Spinal cord (tissue), 10 donors: ENCODE measurements at places on chromosomes 5 and 9. TPM values are rescaled to one million over a fixed set of nuclear protein-coding genes. Genes with fewer than 3 reads are reported as not detected.
A peak's percentile ranks its signal among the peaks of the same experiment; 100 is the strongest.

GRCh38 chr5:174511714-174512253, 212.6 kb upstream of the MSX2 start:
- no peak overlapping the region for H3K4me3 ChIP-seq
- peaks cover 2% of the 10 kb centered on the region for H3K27me3 ChIP-seq
- DNase-seq, result no peak
- no peaks in the 10 kb centered on the region for H3K36me3 ChIP-seq
- peaks cover 14% of the 10 kb centered on the region for H3K4me1 ChIP-seq

DNA sequence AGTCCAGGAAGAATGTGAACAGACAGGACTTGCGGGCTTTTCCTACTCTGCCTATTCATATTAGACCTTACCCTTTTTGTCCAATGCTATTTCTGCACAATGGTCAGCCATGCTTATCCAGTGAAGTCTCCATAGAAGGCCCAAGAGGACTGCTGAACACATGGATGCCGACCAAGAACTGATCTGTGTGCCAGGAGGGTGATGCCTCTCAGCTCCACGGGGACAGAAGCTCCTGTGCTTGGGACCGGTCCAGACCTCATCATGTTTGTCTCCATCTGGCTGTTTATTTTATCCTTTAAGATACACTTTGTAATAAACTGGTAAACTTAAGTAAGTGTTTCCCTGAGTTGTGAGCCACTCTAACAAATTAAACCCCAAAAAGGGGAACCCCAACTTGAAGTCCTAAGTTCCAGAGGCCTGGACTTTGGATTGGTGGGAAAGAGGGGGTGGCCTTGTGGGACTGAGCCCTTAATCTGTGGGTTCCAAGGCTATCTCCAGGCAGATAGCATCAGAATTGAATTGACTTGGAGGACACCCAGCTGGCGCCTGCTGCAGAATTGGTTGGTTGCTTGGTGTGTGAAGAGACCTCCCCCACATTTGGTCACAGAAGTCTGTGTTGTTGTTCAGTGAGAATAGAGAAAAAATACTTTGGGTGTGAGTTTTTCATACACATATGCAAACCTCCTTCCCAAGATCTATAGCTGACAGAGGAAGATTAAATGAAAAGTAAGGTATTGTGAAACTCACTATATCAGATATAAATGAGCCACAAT, 57.9 kb upstream of the ANKH start:
- no peaks in the 10 kb centered on the region for H3K27me3 ChIP-seq
- no peaks in the 10 kb centered on the region for H3K4me1 ChIP-seq
- no peaks in the 10 kb centered on the region for H3K36me3 ChIP-seq
- H3K4me3 ChIP-seq, result no peak overlapping the region
- H3K27ac ChIP-seq, result no peak overlapping the region

DNA sequence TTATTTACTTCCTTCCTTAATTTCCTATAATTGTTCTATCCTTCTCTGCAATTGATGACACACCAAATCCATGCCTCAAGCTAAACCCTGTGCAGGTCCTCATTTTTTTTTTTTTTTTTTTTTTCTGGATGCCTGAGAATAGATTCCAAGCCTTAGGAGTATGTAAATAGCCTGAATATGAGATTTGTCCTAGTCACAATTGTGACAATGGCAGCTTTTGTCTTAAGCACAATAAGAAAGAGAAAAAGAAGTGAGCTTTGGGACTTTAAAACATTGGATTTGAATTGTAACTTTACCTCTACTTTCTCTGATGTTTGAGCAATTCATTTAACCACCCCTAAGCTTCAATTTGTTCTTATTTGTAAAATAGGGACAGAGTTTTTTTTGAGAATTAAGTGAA, 280.5 kb downstream of the TUSC1 start:
- H3K4me1 ChIP-seq, result no peaks in the 10 kb centered on the region
- no peak overlapping the region for H3K27ac ChIP-seq
- no peaks in the 10 kb centered on the region for H3K27me3 ChIP-seq
- H3K36me3 ChIP-seq, result no peaks in the 10 kb centered on the region

DNA sequence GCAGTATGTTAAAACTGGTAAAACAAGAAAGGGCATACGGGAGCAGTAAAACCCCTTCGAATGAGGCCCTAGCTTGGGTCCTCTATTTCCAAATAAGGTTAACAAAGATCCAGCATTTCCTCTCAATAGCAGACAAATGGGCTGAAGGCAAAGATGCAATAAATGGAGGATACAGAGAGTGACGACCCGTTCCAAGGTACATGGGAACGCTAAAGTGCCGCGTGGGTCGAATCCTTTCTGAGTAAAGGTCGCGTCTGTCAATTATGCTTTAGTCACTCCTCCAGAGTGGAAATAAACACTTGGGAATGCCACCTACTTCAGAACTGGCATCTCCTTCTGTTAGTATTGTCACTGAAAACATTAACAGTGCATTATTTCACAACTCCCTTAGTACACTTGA, 24.7 kb downstream of the ARL15 start:
- no peak overlapping the region for H3K27ac ChIP-seq
- H3K27me3 ChIP-seq, result no peaks in the 10 kb centered on the region
- H3K4me3 ChIP-seq, result no peak overlapping the region
- H3K36me3 ChIP-seq, result no peaks in the 10 kb centered on the region
- H3K4me1 ChIP-seq, result no peaks in the 10 kb centered on the region
- no peak for DNase-seq

- H3K4me1 ChIP-seq, result no peaks in the 10 kb centered on the region
- peak; percentile 87 for DNase-seq
- no peak overlapping the region for H3K4me3 ChIP-seq
Observed at GRCh38 chr5:138077064-138077696, 6.7 kb upstream of the WNT8A start.

DNA sequence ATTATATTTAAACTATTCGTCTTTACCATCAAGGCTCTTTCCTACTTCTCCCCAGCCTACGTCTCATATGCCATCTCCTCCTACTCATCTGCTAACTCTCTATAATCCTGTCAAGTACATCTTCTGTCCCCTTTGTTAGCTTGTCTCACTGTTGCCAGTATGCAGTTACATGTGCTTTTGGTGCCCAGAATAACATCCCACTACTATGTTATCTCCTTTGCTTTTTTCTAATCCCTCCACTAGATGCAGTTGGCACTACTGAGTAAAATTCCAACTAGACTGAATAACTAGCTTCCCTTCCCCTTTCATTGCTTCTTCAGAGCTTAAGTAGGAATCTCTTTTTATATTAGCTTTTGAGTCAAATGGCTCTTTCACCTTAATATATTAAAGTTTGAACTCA, 3.0 kb upstream of the ARRDC3 start:
- no peaks in the 10 kb centered on the region for H3K27me3 ChIP-seq
- H3K4me3 ChIP-seq, result no peak overlapping the region
- H3K4me1 ChIP-seq, result no peaks in the 10 kb centered on the region

GRCh38 chr9:134365791-134366222, 39.6 kb downstream of the RXRA start:
- H3K36me3 ChIP-seq, result peaks cover 32% of the 10 kb centered on the region
- DNase-seq, result no peak
- H3K4me1 ChIP-seq, result peaks cover 84% of the 10 kb centered on the region
- no peak overlapping the region for H3K4me3 ChIP-seq
- no peaks in the 10 kb centered on the region for H3K27me3 ChIP-seq

DNA sequence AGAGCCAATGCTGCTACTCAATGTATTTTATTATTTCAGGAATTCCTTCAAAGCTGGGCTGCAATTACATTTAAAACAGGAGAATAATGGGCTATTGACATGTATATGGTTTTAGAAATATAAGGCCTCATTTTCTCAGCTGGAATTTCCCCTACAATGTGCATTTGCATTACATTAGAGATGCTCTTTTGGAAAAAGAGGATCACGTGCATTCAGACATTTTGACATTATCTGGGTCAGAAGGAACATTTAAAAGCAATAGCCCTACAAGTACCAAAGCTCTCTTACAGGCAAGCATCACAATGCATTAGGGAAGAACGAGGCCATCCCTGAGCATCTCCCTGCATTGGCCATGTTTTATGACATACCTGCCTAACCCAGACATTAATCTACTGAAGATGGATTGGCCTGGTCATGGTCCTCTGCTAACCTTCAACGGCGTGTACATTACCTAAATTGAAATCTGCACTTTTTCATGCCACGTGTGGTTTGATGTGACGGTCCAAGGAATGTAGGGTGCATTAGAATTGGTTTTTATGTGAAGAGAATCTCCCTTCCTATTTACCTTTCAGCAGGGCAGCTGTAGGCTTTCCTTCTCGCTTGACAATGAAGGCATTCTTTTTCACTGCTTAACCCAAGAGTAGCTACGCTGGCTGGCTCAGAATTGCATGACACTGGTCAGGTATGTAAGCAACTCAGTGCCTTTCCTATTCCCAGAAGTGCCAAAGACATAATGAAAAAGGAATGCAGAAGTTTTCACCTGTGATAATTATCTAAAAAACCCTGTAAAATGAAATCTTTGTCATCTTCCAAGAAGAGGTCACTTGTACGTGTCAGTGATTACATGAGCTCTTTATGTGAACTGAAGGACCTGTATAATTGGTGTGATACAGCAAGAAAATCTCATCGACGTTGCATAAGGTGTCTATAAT, 212.3 kb upstream of the MPDZ start:
- H3K4me3 ChIP-seq, result no peak overlapping the region
- H3K4me1 ChIP-seq, result no peaks in the 10 kb centered on the region
- no peaks in the 10 kb centered on the region for H3K36me3 ChIP-seq
- no peaks in the 10 kb centered on the region for H3K27me3 ChIP-seq

- H3K36me3 ChIP-seq, result no peaks in the 10 kb centered on the region
- no peak overlapping the region for H3K4me3 ChIP-seq
- no peak overlapping the region for H3K27ac ChIP-seq
- DNase-seq, result peak; percentile 5
- H3K4me1 ChIP-seq, result no peaks in the 10 kb centered on the region
Observed at GRCh38 chr5:144944936-144945335, 774.3 kb downstream of the KCTD16 start.

DNA sequence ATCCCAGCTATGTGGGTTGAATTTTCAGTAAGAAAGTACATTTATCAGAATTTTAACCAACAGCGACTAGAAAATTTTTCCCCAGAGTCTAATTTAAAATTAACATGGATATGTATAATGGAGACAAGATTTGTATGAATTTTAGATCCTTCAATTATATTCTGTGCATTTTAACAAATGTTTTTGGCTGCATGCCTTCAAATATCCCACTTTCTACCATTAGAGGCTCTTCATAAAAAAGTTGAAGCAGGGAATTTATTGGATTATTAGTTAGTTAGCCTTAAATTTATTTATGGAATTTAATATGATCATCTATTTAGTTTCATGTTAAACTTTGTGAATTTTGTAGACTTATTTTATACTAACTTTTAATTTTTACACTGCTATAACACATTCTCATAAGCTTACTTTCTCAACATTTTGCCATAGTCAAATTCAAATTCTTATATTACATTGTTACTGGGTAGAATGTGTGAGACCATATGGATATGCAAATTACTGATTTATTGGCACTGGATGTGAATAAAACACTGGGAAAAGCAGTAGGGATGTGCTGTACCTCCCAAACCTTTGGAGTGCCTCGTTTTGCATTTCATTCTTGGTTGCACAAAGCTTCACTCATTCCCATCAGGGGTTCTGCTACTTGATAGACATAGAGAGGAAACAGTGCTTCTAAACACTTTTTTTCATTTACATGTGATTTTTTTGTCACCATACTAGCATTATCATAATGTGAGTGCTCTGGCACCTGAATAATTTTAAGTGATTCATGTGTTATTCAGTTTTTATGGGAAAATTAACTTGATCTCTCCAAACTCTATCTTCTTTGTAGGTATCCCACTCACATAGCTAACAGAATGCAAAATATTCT, 491.8 kb upstream of the COX7C start:
- no peak overlapping the region for H3K27ac ChIP-seq
- no peaks in the 10 kb centered on the region for H3K4me1 ChIP-seq
- no peak for DNase-seq
- no peaks in the 10 kb centered on the region for H3K27me3 ChIP-seq

DNA sequence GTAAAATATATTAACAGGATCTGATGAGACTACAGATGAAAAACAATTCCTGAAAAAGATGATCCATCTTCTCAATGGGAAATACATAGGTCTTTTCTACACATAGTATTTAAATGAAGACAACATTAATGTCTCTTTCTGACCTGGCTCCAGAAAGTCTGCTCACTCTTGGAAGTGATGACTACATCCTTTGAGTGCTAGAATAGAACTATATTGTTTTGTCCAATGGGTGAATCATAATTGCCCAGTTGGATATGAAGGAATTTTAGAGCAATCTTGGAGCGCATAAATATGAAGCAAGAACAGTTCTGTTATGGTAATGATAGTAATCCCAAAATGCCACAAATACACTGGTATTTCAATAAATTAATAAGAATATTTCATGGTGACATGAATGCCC, 322.1 kb downstream of the DEPDC1B start:
- H3K36me3 ChIP-seq, result no peaks in the 10 kb centered on the region
- H3K4me3 ChIP-seq, result no peak overlapping the region
- H3K27me3 ChIP-seq, result no peaks in the 10 kb centered on the region
- no peak overlapping the region for H3K27ac ChIP-seq

GRCh38 chr5:103452666-103453065, 109.9 kb downstream of the NUDT12 start:
- no peak overlapping the region for H3K27ac ChIP-seq
- no peak overlapping the region for H3K4me3 ChIP-seq
- no peak for DNase-seq
- no peaks in the 10 kb centered on the region for H3K27me3 ChIP-seq
- no peaks in the 10 kb centered on the region for H3K36me3 ChIP-seq

DNA sequence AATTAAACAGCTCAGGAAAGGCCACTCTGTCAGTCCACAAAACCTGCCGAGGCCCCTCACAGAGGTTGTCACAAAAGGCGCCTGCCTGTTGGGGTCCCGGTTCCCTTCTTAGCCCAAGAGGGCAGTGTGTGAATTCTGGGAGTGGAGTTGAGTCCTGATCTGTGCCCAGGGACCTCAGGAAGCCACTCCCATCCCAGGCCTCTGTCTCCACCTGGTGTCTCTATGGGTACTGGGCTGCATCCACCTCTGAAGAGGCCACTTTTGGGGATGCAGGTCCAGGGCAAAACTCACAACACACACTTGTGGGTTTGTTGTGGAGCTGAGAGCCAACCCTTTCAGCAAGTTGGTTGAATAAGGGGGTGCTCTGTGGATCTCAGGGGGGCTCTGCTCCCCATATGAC, 74.3 kb upstream of the STXBP1 start:
- no peak overlapping the region for H3K4me3 ChIP-seq
- H3K27me3 ChIP-seq, result no peaks in the 10 kb centered on the region
- peaks cover 29% of the 10 kb centered on the region for H3K36me3 ChIP-seq
- H3K4me1 ChIP-seq, result peaks cover 60% of the 10 kb centered on the region
- H3K27ac ChIP-seq, result no peak overlapping the region

The NR4A3 gene
- 2.4 TPM for total RNA-seq

The CYLC2 gene
- not detected for total RNA-seq

The PCDHB3 gene
- 2.7 TPM for total RNA-seq

The ACOT12 gene
- total RNA-seq, result 3.8 TPM

The SPAG8 gene
- 54.4 TPM for total RNA-seq

The LHFPL2 gene
- total RNA-seq, result 81.8 TPM

The ENTPD2 gene
- total RNA-seq, result 5.7 TPM

The PRRC2B gene
- total RNA-seq, result 115 TPM
